ENCODE measurements at places on chromosomes 12 and 14.

DNA sequence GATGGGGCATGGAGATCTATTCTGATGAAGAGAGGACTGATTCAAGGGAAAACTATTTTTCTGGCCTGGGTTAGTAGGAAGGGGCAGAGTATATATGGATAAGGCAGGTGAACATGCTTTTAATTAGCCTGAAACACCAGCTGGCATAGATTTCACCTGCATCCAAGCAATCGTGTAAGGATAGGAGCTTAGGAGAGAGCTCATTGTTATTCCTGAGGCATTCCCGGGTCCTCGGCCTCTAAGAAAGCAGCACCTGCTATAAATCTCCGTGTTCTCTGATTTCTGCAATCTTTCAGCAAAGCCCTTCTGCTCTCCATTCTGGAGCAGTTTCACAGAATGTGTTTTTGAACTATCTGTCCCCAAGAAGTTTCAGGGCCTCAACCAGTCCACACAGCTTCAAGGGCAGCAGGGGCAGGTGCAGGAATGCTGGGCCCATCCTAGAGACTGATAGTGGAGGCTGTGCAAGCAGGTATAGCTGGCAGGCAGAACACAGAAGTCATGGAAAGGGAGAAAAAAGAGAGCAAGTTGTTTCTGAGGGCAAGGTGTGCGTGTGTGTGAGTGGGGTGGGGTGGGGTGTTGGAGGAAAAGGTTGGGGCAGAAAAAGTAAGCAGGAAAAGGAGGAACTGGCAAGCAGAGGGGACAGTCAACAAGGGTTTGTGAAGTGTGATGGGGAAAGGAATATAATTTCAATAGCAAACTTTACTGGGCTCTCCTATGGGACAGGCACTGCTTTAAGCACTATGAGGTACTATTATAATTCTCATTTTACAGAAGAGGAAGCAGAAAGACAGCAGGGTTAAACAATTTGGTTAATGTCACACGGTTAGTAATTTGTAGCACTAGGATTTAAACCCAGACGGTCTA lies 203.7 kb upstream of the SSTR1 start:
- DNase-seq = no peak

DNA sequence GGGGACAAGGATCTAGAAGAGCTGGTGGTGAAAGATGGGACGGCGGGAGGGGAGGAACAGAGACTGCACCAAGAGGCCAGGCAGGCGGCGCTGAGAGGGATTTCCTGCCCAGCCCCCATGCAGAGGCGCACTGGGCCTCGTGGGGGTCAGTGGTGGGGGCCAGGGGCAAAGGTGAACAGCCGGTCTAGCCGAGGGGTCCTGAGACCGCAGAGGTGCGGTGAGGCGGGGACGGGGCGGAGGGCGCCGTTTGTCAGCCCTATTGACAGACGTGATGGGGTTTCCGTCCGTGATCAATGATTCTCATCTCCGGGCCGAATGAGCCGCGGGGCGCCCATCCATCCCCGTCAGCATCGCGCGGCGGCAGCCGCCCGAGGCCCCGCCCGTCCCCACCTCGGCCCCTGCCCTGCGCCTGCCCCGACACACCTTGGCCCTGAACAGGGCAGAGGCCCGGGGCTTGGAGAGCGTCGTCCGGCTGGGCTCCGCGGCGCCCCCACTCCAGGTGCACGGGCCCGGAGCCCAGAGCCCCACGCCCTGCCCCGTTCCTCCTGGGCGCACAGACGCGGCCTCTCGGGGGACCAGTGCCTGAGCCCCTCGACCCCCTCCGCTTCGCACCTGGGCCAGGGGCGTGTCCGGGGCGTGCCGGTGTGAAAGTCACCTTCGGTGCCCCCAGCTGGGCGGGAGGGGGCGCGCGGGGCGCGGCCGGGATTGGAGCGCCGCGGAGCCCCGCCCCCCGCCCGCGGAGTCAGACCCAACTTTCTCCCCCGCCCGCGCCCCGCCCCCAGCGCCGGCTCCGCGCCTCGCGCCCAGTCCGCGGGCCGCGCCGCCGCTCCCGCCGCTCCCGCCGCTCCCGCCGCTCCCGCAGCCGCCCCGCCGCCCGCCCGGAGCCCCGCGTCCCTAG lies at the start of gene NXPH4:
NXPH4 (plus strand) TSS at position 781 of the 898 bp plus-strand sequence. CDS start 176 bp downstream, outside the sequence.
- peak; percentile 83 for DNase-seq

- DNase-seq = no peak
Observed at GRCh38 chr12:98373025-98373554, 142.3 kb upstream of the TMPO start.

- no peak for DNase-seq
Observed at GRCh38 chr14:39763402-39763890, 331.2 kb upstream of the FBXO33 start.

DNA sequence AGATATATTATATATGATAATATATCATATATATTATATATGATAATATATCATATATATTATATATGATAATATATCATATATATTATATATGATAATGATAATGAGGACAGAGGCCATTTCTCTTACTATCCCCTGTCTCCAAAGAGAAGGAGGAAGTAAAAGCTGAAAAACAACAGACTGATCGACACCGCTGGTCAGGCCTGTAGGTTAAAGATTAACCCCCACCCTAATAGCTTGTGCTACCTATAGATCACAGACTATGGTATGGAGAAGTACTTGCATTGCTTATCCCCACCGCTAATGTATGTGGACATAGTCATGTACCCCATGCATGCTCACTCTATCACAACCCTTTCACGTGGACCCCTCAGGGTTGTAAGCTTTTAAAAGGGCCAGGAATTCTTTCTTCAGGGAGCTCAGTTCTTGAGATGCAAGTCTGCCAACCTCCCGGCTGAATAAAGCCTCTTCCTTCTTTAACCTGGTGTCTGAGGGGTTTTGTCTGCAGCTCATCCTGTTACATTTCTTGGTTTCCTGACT lies 786.1 kb upstream of the TMEM132C start:
- DNase-seq = no peak

- no peak for DNase-seq
Observed at GRCh38 chr12:106304001-106304421, 1.5 kb downstream of the TCP11L2 start.

DNA sequence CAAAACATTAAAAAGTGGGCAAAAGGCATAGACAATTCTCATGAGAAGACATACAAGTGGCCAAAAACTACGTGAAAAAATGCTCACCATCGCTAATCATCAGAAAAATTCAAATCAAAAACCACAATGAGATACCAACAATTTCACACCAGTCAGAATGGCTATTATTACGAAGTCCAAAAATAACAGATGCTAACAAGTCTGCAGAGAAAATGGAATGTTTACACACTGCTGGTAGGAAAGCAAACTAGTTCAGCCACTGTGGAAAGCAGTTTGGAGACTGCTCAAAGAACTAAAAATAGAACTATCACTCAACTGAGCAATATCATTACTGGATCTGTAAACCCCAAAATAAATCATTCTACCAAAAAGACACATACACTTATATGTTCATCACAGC lies 76.2 kb downstream of the PRKD1 start:
- DNase-seq = no peak

GRCh38 chr14:99531251-99532096 lies 50.3 kb downstream of the CCNK start:
- DNase-seq = no peak

DNA sequence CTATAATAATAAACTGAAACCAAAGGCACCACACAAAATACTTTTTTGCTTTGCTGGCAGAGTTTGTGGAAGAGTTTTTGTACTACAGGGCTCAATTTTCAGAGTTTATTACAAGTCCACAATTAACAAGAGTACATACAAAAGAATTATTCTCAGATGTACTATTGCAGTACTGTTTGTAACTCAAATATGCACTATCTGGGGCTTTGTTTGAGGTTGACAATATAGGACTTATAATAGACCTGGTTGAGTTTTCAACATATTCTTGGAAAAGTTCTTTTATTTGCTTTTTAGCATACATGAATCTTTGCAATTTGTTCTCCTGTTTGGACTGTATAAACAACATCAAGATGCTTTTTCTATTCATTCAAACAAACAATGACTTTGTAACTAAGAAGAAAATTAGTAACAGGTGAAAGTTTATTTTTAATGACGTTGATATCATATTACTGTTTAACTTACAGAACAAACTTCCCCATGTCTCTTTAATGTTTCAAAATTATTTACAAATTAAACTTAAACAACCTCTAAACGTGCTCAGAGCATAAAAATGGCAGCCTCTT lies 407.4 kb upstream of the PRICKLE1 start:
- DNase-seq = no peak

DNA sequence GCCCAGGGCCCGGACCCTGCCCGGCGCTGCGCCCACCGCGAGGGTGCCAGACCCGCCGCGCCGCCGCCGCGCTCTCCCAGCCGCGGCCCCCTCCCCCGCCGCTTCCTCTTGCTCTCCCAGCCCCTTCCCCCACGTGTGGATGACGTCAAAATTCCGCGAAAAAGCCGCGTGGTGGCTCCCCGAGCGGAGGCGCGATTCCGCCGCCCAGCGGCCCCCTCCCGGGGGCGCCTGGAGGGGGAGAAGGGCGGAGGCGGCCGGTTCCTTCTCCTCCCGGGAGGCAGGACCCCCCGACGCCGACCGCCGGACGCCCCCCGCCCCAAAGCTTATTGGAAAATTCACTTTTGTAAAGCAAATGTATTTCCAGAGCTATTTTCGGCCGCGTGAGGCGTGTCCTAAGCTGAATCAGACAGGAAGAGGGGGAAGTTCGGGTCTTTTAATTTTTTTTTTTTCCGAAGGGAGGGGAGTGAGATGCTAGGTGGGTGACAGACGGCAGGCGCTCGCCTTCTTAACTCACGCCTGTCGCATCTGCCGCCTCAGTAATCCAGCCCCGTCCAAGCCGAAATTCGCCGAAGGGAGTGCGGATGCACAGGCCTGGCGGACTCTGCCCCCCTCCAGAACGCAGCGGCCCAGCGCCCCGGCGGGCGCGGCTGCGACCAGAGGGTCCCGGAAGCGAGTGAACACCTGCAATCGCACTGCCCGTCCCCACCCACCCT lies 4.1 kb upstream of the CCND2 start:
- peak; percentile 95 for DNase-seq

DNA sequence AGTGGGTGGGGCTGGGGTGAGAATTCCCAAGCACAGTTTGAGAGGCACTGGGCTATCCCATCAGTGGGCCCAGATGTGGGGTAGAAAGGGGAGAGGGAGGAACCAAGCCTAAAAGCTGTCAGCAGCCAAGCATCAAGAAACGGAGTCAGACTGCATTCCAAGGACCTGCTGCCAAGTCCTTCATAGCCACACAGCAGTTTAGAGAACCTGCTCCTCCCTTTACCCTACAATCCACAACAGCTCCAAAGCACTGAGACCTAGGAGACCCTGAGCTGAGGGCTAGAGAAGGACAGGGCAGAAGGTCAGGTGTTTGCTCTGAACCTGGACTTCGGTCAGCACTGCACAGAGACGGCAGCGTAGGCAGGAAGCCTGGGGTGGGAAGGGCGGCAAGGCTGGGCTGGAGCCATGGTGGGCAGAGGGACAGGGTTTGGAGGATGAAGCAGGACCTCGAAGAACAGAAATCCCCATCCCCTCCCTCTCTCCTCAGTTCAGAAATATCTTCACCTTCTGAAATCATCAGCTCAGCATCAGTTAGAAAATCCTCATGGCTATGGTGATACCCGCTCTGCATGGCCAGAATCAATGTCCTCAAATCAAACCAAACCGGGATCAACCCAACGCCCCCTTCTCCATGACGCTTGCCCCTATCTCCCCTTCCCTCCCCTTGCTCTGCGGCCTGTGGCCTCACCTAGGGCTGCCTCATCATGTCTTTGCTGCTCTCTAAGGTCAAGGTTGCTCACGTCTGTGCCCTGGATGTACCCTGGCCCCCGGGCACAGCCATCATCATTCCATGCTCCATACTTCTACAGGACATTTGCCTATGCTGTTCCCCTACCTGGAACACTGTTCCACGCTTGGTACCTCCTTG lies 12.9 kb upstream of the SERPINA4 start:
- DNase-seq = no peak

DNA sequence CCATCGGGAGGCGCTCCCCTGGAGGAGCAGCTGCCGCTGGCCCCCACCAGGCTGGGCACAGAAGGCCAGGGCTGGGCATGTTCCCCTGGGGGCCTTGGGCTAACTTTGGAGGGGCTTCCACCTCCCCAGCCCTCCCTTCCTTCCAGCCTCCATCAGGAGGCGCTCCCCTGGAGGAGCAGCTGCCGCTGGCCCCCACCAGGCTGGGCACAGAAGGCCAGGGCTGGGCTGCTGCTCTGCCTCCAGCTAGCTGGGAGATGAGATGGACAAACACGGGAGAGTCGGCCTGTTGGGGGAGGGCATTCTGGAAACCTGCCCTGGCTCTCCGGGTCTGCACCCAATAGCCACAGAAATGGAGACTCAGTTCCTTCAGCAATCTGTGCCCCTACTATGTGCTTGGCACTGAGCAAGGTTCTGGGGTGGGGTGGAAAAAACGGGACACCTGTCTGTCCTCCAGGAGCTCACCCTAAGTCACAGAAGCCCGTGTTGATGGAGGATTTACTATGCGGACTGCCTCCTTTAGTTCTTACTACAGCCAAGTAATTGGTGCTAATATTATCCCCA lies 39.0 kb upstream of the CORO1C start:
- no peak for DNase-seq

GRCh38 chr12:67382241-67382871 lies 113.2 kb downstream of the CAND1 start:
- no peak for DNase-seq

DNA sequence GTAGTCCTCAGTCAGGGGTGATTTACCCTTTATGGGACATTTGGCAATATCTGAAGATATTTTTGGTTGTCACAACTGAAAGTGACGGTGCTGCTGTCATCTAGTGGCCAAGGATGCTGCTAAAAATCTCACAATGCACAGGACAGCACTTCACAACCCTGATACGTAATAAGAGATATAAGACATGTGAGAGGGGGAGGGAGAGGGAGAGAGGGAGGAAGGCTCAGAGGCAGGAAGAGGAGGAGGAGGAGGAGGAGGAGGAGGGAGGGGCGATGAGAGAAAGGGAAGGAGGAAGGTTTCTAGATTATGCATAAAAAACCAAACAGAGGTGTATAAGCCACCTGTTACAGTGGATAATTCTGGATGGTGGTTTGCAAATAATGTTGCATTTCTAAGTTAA lies 14.3 kb downstream of the MYL2 start:
- DNase-seq = no peak

- DNase-seq = no peak
Observed at GRCh38 chr14:83777516-83777915, 1752.4 kb upstream of the FLRT2 start.

DNA sequence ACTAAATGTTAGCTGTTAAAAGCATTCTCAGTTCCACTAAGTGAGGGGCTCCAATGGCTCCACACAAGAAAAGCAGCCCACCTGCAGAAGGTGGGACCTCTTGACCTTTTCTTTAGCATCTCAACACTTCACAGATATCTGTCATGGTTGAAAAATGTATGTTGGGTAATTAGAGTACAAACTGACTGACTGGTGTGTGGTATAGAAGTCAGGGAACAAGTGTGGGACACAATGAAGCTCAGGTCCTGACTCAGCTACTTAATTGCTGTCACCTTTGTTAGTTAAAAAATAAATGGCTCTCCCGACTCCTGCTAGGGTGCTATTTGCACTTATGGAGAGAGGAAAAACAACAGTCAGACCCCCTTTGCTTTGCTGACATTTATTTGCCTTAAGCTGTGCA lies 299.0 kb downstream of the TTC6 start:
- DNase-seq = no peak

- DNase-seq = peak; percentile 2
Observed at GRCh38 chr14:88233915-88234314, 89.2 kb downstream of the KCNK10 start.

Measured in CD4-positive, alpha-beta T cell treated with Interleukin-6 for 4 hours (primary cell).